ENCODE measurements at places on chromosomes 12 and 14. TPM values are rescaled to one million over a fixed set of nuclear protein-coding genes. Genes with fewer than 3 reads are reported as not detected.
A peak's percentile ranks its signal among the peaks of the same experiment; 100 is the strongest.

DNA sequence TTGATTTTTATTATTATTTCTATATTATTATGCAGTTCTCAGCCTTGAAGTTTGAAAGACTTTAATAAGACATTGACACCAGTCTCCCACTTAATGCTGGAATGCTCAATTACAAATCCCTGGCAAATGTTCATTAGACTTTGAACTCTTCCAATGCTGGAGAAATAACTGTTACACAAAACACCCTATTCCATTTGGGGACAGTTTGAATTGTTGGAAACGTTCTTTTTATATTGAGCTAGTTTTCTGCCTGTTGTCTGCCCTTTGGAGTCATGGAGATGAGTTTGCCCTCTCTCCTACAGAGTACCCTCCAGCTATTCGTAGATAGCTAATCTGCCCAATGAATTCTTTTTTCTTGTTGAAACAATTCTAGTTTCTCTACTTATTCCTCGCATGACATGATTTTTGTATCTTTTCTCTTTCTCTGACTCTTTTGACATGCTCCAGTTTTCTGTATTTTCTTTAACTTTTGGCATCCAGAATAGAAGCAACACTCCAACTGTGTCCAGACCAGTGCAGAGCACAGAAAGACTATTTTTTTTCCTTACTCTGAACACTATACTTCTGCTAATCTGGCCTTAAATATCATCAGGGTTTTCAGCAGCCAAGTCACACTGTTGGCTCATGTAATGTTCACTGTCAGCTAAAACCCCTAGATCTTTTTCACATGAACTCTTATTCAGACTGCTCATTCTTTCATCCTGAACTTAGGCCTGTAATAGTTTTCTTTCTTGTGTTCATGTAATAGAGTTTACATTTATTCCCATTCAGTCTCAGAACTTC, 379.3 kb downstream of the RAD51B start:
- no peaks in the 10 kb centered on the region for H3K27me3 ChIP-seq
- H3K4me1 ChIP-seq, result no peaks in the 10 kb centered on the region
- H3K36me3 ChIP-seq, result no peaks in the 10 kb centered on the region
- H3K4me3 ChIP-seq, result no peak overlapping the region

DNA sequence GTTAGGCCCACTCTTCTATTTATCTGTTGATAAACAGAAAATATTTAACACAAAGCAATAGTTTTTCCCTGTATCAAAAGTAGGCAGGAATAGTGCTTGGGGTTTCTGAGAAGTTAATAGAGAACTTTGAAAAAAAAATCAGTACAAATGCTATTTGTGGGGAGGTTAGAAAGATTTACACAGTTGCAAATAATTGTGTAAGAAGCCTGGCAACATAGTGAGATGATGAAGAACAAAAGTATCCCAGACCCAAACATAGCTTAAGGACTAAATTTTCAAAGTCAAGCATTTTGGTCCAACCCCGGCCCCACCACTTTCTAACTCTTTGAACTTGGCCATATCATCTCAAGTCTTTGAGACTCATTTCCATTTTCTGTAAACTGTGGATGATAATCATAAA, 687.5 kb upstream of the TMEM132C start:
- no peaks in the 10 kb centered on the region for H3K4me1 ChIP-seq
- no peaks in the 10 kb centered on the region for H3K27me3 ChIP-seq
- H3K27ac ChIP-seq, result no peak overlapping the region

GRCh38 chr12:124578854-124579253, 11.4 kb upstream of the NCOR2 start:
- no peak for DNase-seq
- no peaks in the 10 kb centered on the region for H3K27me3 ChIP-seq

GRCh38 chr12:76914102-76914859, 35.5 kb upstream of the CSRP2 start:
- H3K4me3 ChIP-seq, result no peak overlapping the region
- H3K36me3 ChIP-seq, result no peaks in the 10 kb centered on the region
- H3K27ac ChIP-seq, result no peak overlapping the region
- DNase-seq, result no peak
- H3K27me3 ChIP-seq, result no peaks in the 10 kb centered on the region

DNA sequence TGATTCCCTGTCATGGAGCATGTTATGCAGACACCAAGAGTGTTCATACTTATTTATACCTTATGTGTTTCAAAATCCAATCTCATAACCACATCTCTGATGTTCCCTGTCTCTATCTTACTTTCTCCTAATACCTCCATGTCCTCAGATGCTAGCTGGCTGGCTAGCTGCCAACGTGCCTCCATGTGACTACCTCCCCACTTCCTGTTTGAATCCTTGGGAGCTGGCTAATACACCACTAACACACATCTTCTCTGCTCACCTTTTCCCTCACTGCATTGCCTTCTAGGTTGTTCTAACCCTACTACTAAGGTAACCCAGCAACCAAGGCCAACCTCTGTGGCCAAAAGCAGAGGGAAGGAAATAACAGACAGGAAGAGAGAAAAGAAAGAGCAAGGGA, 27.3 kb downstream of the TTC5 start:
- no peak overlapping the region for H3K4me3 ChIP-seq
- H3K36me3 ChIP-seq, result peaks cover 3% of the 10 kb centered on the region
- H3K4me1 ChIP-seq, result peaks cover 4% of the 10 kb centered on the region
- H3K27ac ChIP-seq, result no peak overlapping the region
- DNase-seq, result no peak

DNA sequence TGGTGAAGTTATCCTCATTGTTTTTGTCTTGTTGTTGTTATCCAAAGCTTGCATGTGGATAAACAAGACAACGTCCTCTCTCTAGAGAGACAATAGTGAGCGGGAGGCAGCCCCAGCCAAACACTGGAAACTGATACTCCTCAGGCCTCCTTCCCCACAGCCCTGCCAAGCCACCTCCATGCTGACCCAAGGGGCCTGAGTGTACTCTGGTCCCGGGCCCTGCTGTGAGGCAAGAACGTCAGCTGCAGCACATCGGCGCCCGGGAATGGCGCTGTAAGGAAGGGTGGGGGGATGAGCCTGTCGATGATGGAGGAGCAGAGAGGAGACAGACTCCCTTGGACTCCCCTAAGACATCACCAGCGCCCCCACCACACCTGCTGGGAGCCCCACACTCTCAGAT, 83.6 kb downstream of the ANO2 start:
- no peak overlapping the region for H3K27ac ChIP-seq
- no peaks in the 10 kb centered on the region for H3K36me3 ChIP-seq
- no peaks in the 10 kb centered on the region for H3K27me3 ChIP-seq
- DNase-seq, result no peak
- H3K4me1 ChIP-seq, result no peaks in the 10 kb centered on the region
- H3K4me3 ChIP-seq, result no peak overlapping the region

- no peaks in the 10 kb centered on the region for H3K27me3 ChIP-seq
- no peak overlapping the region for H3K4me3 ChIP-seq
- peaks cover 21% of the 10 kb centered on the region for H3K4me1 ChIP-seq
- no peaks in the 10 kb centered on the region for H3K36me3 ChIP-seq
Observed at GRCh38 chr14:76814726-76815645, 2.3 kb upstream of the ANGEL1 start.

GRCh38 chr14:92144708-92145107, 22.9 kb downstream of the CPSF2 start:
- H3K4me1 ChIP-seq, result no peaks in the 10 kb centered on the region
- H3K27me3 ChIP-seq, result no peaks in the 10 kb centered on the region
- DNase-seq, result no peak
- no peak overlapping the region for H3K4me3 ChIP-seq

GRCh38 chr12:47828976-47829482, 9.3 kb upstream of the HDAC7 start:
- no peaks in the 10 kb centered on the region for H3K36me3 ChIP-seq
- DNase-seq, result no peak
- H3K4me1 ChIP-seq, result peaks cover 49% of the 10 kb centered on the region
- H3K27me3 ChIP-seq, result no peaks in the 10 kb centered on the region
- no peak overlapping the region for H3K4me3 ChIP-seq

GRCh38 chr14:87873741-87874140, 119.2 kb downstream of the GALC start:
- H3K27ac ChIP-seq, result no peak overlapping the region
- no peaks in the 10 kb centered on the region for H3K36me3 ChIP-seq
- no peak overlapping the region for H3K4me3 ChIP-seq
- no peak for DNase-seq
- no peaks in the 10 kb centered on the region for H3K4me1 ChIP-seq
- peaks cover 2% of the 10 kb centered on the region for H3K27me3 ChIP-seq

DNA sequence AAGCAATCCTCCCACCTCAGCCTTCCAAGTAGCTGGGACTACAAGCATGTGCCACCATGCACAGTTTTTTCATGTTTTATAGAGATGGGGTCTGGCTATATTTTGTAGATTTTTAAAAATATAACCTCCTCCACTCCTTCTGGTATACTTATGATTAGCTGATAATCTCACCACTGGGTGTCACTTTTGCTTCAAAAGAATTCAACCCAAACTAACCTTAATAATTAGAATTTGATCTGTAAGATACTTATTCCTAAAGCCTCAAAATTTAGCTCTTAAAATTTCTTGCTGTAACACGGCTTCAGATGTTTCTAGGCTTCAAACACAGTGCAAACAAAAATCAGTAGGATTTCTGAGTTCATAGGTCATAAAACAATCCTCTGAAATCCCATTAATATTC, 130.3 kb downstream of the CEP83 start:
- no peak overlapping the region for H3K4me3 ChIP-seq
- no peaks in the 10 kb centered on the region for H3K27me3 ChIP-seq
- no peak overlapping the region for H3K27ac ChIP-seq
- H3K36me3 ChIP-seq, result peaks cover 10% of the 10 kb centered on the region
- no peaks in the 10 kb centered on the region for H3K4me1 ChIP-seq
- DNase-seq, result no peak

GRCh38 chr14:103881268-103882201, 34.2 kb upstream of the PPP1R13B start:
- DNase-seq, result no peak
- no peak overlapping the region for H3K4me3 ChIP-seq
- no peaks in the 10 kb centered on the region for H3K36me3 ChIP-seq
- H3K4me1 ChIP-seq, result peaks cover 18% of the 10 kb centered on the region
- H3K27me3 ChIP-seq, result peaks cover 14% of the 10 kb centered on the region

DNA sequence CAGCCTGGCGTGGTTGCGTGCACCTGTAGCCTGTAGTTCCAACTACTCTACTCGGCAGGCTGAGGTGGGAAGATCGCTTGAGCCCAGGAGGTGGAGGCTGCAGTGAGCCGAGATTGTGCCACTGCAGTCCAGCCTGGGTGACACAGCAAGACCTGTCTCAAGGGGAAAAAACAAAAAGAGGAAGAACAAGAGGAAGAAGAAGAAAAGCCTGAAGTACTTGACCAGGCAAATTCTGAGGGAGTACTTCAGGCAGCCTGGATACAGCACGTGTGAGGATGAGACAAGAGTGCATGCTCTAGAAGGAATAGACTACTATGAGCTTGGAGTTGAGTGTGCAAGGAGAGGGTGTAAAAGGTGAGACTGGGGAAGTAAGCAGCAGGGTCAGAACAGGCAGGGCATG, 1.8 kb downstream of the GDF3 start:
- no peak overlapping the region for H3K4me3 ChIP-seq
- DNase-seq, result no peak
- H3K27ac ChIP-seq, result no peak overlapping the region
- H3K4me1 ChIP-seq, result peaks cover 3% of the 10 kb centered on the region

DNA sequence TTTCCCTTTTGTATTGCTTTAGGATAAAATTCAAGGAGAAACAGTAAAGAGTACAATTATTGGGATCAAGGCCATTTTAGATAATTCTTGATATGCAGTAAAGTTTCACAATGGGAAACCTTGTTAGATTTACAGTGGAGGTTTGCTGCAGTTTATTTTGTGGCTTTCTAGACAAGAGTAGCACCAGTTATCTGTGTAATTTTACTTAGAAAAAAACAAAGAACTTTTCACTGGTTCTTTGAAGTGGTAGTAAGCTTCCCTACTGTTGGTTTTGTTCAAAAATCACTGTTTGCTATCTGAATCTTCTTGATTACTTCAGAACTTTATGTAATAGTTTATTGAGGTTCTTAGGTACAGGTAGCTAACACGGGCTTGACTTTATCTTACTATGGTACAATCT, 42.0 kb downstream of the ADIPOR2 start:
- DNase-seq, result no peak
- no peaks in the 10 kb centered on the region for H3K27me3 ChIP-seq
- H3K4me3 ChIP-seq, result no peak overlapping the region
- no peaks in the 10 kb centered on the region for H3K36me3 ChIP-seq
- H3K4me1 ChIP-seq, result no peaks in the 10 kb centered on the region

- peaks cover 8% of the 10 kb centered on the region for H3K27me3 ChIP-seq
- no peaks in the 10 kb centered on the region for H3K4me1 ChIP-seq
- H3K27ac ChIP-seq, result no peak overlapping the region
- no peak for DNase-seq
Observed at GRCh38 chr12:120358412-120359100, 10.4 kb downstream of the MSI1 start.

- DNase-seq, result no peak
- H3K27me3 ChIP-seq, result no peaks in the 10 kb centered on the region
- H3K4me3 ChIP-seq, result peak overlapping the region; percentile 26
- H3K36me3 ChIP-seq, result peaks cover 5% of the 10 kb centered on the region
- H3K4me1 ChIP-seq, result peaks cover 33% of the 10 kb centered on the region
Observed at GRCh38 chr12:50111395-50111692, 692 bp upstream of the COX14 start.

DNA sequence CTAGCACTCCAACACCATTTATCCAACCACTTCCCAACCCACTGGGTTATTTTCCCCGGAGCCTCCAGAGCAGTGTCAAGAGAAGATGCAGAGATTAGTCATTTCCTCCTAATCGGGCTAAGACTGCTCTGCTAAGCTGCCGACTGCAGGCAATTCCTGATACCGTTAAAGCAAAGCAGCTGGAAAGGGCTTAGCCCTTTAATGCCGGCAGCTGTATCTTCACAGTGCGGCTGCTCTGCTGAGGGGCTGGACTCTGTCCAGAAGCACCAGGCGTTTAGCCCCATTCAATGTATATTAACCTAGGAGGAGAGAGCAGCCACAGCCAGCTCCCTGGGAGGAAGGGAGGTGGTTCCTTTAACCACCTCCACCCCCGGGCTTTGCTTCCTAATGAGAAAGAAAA, 11.1 kb downstream of the AQP6 start:
- H3K27ac ChIP-seq, result no peak overlapping the region
- H3K4me3 ChIP-seq, result no peak overlapping the region
- DNase-seq, result no peak
- peaks cover 10% of the 10 kb centered on the region for H3K4me1 ChIP-seq

The POLE2 gene
- total RNA-seq, result 4.5 TPM

The TBC1D30 gene
- 5.8 TPM for total RNA-seq

The KSR2 gene
- not detected for total RNA-seq

The TEX52 gene
- total RNA-seq, result not detected

The SPPL3 gene
- 40.2 TPM for total RNA-seq

The IRAK3 gene
- 9.2 TPM for total RNA-seq

The PELI2 gene
- total RNA-seq, result 24.9 TPM

The OAS2 gene
- total RNA-seq, result 29.0 TPM

The AVPR1A gene
- 0.16 TPM for total RNA-seq

The PUS1 gene
- total RNA-seq, result 20.6 TPM

The CMTM5 gene
- total RNA-seq, result not detected

The NXPH4 gene
- total RNA-seq, result 0.82 TPM

The ACADS gene
- 14.9 TPM for total RNA-seq

The OR6C2 gene
- total RNA-seq, result not detected

The SALL2 gene
- 2.5 TPM for total RNA-seq
